ENCODE measurements at places on chromosomes 12 and 14. TPM values are rescaled to one million over a fixed set of nuclear protein-coding genes. Genes with fewer than 3 reads are reported as not detected.

KITLG gene
- polyA plus RNA-seq, result 3.1 TPM

ANKRD33 gene
- not detected for polyA plus RNA-seq

LIN7A gene
- 7.5 TPM for polyA plus RNA-seq

TBX3 gene
- polyA plus RNA-seq, result 11.4 TPM

OR4Q2 gene
- not detected for polyA plus RNA-seq

DLGAP5 gene
- polyA plus RNA-seq, result 0.12 TPM

APOF gene
- polyA plus RNA-seq, result not detected

ASPG gene
- 16.3 TPM for polyA plus RNA-seq

SMCO2 gene
- not detected for polyA plus RNA-seq

TC2N gene
- 2.1 TPM for polyA plus RNA-seq

SERPINA9 gene
- not detected for polyA plus RNA-seq

NINJ2 gene
- 4.2 TPM for polyA plus RNA-seq

GALC gene
- polyA plus RNA-seq, result 6.1 TPM

RAD51AP1 gene
- polyA plus RNA-seq, result 0.79 TPM

CEP83 gene
- 11.4 TPM for polyA plus RNA-seq

DAZAP2 gene
- polyA plus RNA-seq, result 58.8 TPM

AP4S1 gene
- polyA plus RNA-seq, result 7.5 TPM

GPR135 gene
- 0.98 TPM for polyA plus RNA-seq

CFAP54 gene
- 0.11 TPM for polyA plus RNA-seq

FOXG1 gene
- not detected for polyA plus RNA-seq

NTN4 gene
- 27.8 TPM for polyA plus RNA-seq

SLCO1B1 gene
- polyA plus RNA-seq, result not detected

KRT78 gene
- not detected for polyA plus RNA-seq

APAF1 gene
- polyA plus RNA-seq, result 3.7 TPM

GPR68 gene
- 0.08 TPM for polyA plus RNA-seq

LRTM2 gene
- not detected for polyA plus RNA-seq

RIMBP2 gene
- polyA plus RNA-seq, result not detected

ANAPC7 gene
- polyA plus RNA-seq, result 35.4 TPM

LYZ gene
- 4.6 TPM for polyA plus RNA-seq

NPAS3 gene
- polyA plus RNA-seq, result 0.15 TPM

DNAH10 gene
- polyA plus RNA-seq, result 0.04 TPM

PZP gene
- polyA plus RNA-seq, result 0.12 TPM

KIF26A gene
- polyA plus RNA-seq, result 5.0 TPM
